NCI-H69 (cell line): ENCODE measurements at places on chromosomes 1 and 21.
A peak's percentile ranks its signal among the peaks of the same experiment; 100 is the strongest.

- peak; percentile 83 for DNase-seq
Observed at GRCh38 chr1:183283286-183283685, 97.2 kb downstream of the LAMC2 start.

- peak; percentile 25 for DNase-seq
Observed at GRCh38 chr1:172351346-172351745, 69.1 kb upstream of the C1orf105 start.

- no peak for DNase-seq
Observed at GRCh38 chr21:36610201-36610600, 88.7 kb upstream of the SIM2 start.

- DNase-seq = no peak
Observed at GRCh38 chr1:19339214-19339861, 27.2 kb downstream of the SLC66A1 start.

DNA sequence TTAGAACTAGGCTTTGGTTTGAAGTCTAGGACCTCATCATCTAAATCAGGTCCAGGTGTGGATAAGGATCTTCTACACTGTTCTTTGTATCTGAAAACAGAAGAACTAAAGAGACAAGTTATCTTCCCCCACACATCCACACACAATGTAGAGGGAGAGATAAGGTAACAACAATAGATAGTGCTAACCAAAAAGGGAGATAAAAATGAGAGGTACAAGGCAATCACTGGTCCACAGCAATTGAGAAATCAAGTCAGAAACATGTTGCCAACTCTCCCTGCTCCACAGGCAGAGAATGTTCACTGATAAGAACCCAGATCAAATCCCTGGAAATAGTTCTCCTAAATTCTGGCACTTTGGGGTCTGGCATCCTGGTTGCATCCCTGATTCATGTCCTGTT, 75.8 kb upstream of the LHX8 start:
- DNase-seq = no peak

DNA sequence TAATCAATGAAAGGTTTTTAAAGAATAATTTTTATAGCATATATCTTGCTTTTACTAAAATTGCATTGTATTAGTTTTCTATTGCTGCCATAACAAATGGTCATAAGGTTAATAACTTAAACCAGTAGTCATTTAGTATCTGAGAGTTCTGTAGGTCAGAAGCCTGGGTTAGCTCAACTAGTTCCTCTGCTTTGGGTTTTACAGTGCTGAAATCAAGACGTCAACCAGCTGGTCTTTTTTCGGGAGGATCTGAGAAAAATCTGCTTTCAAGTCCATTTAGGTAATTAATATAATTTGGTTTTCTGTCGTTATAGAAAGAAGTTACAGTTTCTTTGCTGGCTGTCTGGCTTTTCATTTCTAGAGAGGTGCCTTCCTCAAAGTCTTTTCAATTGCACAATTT, 577.7 kb downstream of the MRPL39 start:
- DNase-seq = no peak

- DNase-seq = no peak
Observed at GRCh38 chr1:177786176-177786745, 183.6 kb downstream of the SEC16B start.

DNA sequence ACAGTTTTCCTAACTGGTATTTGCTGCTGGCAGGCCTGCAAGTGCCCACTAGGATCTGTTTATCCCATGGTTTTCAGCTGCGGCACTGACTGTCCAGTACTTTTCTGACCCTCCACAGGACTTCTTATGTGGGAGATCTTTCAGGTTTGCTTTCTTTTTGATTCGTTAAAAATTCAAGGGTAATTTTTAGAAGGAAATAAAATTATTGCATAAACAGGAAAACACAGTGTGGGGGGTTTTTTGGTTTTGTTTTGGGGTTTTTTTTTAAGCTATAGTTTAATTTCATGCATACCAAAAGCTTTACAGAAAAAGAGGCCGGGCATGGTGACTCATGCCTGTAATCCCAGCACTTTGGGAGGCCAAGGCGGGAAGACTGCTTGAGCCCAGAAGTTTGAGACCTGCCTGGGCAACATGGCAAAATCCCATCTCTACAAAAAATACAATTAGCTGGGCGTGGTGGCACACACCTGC, 3.6 kb downstream of the NIBAN1 start:
- no peak for DNase-seq

GRCh38 chr1:9429342-9429711, 109.9 kb upstream of the SLC25A33 start:
- no peak for DNase-seq
